Upper lobe of left lung (tissue), 6 donors: ENCODE measurements at places on chromosomes 3 and 15. TPM values are rescaled to one million over a fixed set of nuclear protein-coding genes. Genes with fewer than 3 reads are reported as not detected.

DCLK3 gene
- not detected for total RNA-seq

GRCh38 chr3:140706360-140706759, 28.5 kb downstream of the TRIM42 start:
- no peak for DNase-seq

DNA sequence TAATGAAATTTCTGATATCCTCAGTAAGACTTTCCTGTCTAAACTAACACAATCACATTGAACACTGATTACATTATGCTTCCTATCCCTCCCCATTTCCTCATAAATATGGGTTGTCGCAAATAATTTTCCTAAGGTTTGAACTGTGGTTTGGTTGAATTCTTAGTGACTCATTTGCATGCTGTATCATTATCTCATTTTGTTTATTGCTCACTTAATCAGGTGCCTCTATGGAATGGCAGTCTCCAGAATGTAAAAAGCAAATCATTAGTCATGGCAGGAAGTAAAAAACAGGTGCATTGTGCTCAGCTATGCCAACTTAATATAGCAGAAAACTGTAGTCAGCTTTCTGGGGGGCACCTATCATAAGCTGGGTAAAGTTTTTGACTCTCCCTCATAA, 216.0 kb upstream of the ZBTB20 start:
- no peak for DNase-seq

DNA sequence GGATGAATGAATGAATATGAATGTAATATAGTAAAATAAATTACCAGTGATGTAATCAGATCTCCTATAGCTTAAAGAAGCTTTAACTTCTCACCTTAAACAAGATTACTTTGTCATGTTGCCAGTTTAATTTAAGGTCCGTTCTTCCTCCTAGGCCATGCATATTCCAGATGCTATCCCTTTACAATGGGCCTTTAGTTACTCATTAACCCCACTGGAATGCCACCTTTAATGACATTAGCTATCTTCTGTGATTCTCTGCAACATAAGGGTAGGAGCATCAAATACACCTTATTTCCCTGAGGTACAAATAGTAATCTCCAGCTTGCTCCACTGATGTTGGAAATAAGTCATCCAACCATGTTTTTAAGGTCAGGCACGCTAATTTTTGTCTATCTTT, 63.0 kb upstream of the TIMP4 start:
- DNase-seq = no peak

- peak; percentile 31 for DNase-seq
These were observed 27.7 kb downstream of the MAGI1 start for GRCh38 chr3:66010739-66011655.

GRCh38 chr3:47113669-47114365, 50.1 kb downstream of the SETD2 start:
- DNase-seq = no peak
